Activated naive CD4-positive, alpha-beta T cell treated with anti-CD3 and anti-CD28 coated beads, Interleukin-2, amount 50 U/mL, for 72 hours (primary cell): ENCODE measurements at places on chromosomes 7 and 10.

DNA sequence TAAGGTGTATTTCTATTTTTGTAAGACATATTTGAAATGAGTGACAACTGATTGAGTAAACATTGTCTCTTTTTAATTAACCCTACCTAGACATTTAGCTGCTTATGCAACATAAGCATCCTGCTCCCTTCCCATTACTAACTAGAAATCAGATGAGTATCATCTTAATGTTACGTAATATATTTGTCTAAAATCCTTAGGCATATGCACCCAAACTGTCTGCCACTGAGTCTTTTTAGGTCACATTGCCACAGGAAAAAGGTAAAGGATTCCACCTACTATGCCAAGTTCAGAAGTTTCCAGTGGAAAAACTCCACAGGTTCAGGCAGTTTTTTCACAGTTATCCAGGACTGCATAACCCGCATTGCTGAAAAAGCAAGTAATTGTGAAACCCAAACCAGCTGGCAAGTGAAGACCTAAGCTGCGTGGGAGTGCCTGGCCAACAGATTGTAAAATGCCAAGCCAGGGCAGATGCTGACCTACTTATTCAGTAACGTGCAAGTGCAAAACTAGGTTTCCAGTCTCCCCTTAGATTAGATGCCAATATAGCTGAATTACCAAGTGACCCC, 983.7 kb downstream of the GATA3 start:
- DNase-seq, result no peak

DNA sequence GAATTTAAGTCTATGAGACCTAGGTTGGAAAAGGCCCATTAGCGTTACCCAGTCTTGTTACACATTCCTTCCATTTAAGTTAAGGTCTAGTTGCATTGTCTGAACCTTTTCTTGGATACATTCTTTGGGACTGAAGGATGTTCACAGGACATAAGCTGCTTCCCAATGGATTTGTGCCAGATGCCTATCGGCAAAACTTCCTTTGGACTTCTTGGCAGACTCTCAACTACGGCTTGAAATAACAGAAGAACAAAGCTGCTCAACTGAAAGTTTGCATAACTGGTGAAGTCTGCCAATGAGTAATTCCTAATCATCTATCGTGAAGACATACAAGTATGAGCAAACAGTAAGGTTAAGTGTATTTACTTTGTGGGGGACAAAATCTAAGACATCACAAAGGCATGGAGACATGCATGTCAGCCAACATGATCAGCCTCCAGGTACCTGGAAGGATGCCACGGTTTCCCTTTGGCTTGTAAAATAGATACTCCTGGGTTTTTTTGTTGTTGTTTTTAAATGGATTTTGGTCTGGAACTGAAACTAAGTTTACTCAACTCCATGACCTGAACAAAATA, 35.4 kb downstream of the MALSU1 start:
- DNase-seq, result no peak

DNA sequence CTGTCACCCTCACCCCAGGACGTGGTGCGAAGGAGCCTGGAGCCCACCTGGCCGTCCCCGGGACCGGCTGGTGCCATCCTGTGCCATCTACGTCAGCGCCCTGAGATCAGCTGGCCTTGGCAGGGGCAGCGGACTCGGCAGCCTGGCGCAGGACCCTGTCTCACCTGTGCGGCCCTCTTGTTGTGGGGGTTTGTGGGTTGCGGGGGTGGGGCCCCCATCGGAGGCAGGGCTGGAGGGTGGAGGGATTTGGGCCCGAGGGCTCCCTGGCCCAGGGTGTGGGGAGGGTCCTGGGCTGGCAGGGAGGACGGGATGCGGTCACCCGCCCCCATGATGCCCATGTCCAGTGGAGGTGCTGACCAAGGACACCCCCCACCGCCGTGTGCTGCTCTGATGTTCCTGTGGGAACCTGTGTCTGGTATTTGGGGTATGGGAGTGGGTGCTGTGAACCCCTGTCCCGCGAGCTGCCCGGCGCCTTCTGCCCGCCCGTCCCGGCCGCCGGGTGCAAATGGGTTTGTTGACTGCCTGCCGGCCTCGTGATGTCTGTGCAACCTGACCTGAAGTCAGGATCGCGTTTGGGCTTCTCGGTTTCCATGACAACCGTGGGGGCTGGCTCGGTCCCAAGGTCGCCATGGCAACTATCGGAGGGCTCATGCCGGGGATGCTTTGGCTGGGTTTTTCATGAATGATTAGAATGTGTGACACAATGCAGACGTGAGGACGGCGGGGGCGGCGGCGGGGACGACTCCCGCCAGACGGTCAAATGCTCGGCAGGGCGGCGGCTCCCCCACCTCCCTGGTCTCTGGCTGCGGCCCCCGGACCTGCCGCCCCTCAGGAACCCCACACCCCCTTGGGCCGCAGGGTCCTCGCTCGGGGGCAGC, 7.3 kb downstream of the MAFK start:
- DNase-seq, result no peak

- no peak for DNase-seq
These were observed 292.9 kb downstream of the BAMBI start for GRCh38 chr10:28970231-28970630.

- no peak for DNase-seq
These were observed 21.9 kb downstream of the SGPL1 start for GRCh38 chr10:70837660-70838059.

DNA sequence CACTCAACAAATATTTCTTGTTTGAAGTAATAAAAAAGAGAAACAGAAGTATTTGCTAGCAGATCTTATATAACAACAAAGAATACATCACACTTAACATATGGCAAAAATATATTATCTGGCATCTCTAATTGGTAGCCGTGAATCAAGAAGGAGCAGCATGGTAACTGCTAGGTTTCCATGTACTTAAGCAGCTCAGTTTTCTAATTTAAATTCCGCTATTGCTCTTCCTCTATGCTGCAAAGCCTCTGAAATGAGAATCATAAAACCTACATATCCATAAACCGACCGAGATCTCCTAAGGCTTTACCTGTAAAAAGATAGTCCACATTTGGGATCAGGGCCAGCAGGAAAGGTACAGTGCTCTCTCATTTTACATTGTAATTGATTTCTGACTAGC, 76.6 kb upstream of the PTPRZ1 start:
- DNase-seq, result no peak
